ENCODE measurements at places on chromosomes 1 and 21.
A peak's percentile ranks its signal among the peaks of the same experiment; 100 is the strongest.

- no peak for DNase-seq
These were observed 11.2 kb upstream of the DPH2 start for GRCh38 chr1:43958351-43959255.

DNA sequence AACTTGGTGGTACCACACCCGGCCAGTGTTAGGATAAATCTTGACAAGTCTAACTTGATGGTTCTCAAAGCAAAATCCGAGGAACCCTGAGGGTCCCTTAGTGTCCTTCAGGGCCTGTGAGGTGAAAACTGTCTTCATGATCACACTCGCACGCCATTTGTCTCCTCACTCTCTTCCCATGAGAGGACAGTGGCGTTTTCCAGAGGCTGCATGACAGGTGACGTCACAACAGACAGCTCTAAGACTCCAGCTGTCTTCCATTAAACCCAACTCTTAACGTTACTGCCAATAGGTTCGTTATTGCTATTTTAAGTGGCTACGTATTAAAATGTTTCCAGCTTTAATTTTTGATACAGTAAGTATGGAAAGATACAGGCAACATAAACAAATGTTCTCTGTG lies 13.8 kb downstream of the CFAP74 start:
- no peak for DNase-seq

GRCh38 chr1:160916666-160917065 lies 31.7 kb upstream of the ITLN1 start:
- no peak for DNase-seq

GRCh38 chr1:205577874-205578658 lies 53.7 kb downstream of the ELK4 start:
- no peak for DNase-seq

DNA sequence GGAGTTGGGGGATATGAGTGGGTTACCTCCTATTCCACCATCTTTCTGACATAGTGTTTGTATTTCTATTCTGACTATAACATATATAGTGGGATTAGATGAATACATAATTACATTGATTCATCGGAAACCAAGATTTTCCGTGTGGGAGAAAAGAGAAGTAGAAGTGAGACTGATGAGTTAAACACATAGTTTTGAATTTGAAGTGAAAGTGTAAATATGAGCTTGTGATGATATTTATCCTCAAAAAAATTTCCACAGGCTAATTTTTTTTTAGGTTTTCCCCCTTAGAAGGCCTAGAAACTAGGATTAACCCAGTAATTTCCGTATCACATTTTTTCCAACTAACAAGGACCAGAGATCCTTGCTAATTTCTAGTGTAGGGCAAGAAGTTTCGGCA lies 6.9 kb downstream of the CD1B start:
- no peak for DNase-seq

- DNase-seq: no peak
These were observed 19.3 kb downstream of the BEND5 start for GRCh38 chr1:48757363-48757762.

DNA sequence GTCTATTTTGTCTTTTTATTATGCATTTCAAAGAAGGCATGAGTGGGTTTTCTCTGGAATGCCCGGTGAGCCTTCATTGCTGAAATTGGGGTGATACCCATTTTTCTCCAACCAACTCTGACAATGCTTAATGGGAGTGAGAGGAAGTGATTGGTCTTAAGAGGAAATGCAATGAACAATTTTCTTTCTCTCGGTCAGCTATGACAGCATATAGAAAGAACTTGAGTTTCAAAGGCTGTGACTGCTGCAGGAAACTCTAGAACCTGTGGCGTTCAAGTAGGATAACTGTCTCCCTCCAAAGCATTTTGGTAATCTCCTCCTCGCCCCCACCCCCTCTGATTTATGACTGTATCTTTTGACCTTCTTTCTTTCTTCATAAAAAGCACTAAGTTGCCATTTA lies 155.9 kb downstream of the LYPLAL1 start:
- peak; percentile 28 for DNase-seq

GRCh38 chr1:166908942-166909341 lies 32.9 kb upstream of the TADA1 start:
- DNase-seq: peak; percentile 33
